ENCODE measurements at places on chromosomes 11 and 22.

DNA sequence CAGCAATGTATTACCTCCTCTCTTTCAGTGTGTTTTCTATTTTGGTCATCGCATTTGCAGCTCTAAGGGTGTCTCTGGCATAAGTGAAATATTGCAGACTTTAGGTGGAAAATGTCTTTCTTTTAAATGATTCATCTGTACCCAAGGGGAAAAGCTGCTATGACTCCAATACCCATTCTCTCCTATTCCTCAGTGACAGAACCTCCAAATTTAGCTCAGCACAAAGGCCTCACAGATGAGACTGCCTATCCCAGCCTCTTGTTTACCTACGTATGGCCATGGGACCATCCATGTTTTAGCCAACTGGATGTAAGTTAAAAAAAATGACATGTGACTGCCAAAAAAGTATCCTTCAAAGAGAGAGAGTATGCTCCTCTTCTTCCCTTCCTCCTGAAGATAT lies 7.9 kb downstream of the MTMR2 start:
- no peak for DNase-seq

- DNase-seq, result no peak
Observed at GRCh38 chr11:74256378-74257133, 54.9 kb downstream of the P4HA3 start.

DNA sequence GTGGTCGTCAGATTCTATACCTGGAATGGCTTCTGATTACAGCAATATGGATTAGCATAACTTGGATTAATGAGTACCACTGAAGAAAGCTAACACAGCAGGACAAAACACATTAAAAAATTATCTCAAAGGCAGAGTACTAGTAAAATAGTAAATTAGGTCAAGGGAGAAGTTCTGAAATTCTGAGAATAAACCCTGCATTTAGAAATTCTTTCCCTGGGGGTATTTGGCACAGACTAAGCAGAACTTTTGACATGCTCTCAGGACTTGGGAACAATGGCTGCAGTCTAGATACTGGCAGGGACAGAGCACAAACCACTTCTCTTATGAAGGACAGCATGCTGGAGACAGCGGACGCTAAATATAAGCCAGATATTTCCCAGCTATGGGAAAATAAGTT lies 85.6 kb upstream of the GRIA4 start:
- no peak for DNase-seq

GRCh38 chr11:15585602-15586331 lies 471.0 kb downstream of the INSC start:
- DNase-seq, result no peak

DNA sequence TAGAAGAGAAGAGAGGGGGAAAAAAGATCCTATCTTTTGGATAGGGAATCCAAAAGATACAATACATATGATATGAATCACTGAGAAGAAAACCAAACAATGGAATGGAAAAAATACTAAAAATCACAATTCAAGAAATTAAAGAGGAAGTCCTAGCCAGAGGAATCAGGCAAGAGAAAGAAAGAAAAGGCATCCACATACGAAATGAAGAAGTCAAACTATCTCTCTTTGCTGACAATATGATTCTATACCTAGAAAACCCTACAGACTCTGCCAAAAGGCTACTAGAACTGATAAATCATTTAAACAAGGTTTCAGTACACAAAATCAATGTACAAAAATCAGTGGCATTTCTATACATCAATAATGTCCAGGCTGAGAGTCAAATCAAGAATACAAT lies 91.4 kb downstream of the EFCAB6 start:
- no peak for DNase-seq

GRCh38 chr11:1858154-1858553 lies 5.3 kb downstream of the LSP1 start:
- no peak for DNase-seq

DNA sequence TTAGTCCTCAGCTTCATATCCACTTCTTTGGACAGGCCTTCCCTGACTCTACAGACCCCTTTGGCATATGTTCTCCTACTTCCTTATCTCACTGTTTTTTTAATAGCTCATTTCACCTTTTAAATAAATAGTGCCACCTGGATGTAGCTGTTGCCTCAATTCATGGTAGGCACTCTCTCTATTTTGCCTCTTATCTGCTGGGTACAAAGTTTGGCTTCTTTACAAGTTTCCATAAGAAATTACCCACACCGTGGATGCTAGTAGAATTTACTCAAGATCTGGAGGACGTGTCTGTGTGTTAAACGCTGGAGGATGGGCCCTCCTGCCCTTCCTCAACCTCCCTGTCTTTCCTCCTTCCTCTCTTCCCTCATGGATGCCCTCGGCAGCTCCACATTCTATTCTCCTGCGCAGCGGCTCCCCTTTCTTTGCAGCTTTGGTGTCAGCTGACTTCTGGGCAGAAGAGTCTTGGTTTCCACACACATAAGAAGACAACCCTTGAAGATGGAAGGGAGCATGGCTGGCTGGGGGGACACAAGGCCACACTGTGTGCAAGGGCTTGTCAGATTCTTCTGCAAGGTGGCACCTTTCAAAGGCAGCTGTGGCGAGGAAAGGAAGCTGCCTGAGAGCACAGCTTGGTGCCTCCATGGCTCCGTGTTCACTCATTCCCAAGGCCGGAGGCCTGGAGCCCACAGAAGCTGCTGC lies 212.6 kb downstream of the SNX19 start:
- no peak for DNase-seq

- no peak for DNase-seq
Observed at GRCh38 chr11:5229796-5230195, 2.9 kb upstream of the HBB start.

GRCh38 chr22:30224161-30224857 lies 22.2 kb downstream of the LIF start:
- peak; percentile 73 for DNase-seq

DNA sequence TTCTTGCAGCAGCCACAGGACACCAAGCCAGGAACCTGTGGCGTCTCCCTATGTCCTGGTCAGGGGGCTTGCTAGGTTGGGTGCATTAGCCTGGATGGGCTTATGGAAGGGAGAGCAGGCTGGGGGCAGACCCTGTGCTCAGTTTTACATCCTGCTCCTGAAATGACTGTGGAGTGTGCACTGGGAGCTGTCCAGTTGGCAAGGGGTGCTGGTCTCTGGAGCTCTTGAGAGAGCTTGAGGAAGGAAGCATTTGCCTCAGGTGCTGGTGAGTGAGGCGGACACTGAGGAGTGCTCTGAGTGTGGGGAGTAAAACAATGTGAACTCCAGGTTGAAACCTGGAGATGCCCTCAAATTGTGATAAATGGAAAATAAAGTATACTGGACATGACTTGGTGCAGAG lies 3.4 kb downstream of the SCGB1D4 start:
- peak; percentile 12 for DNase-seq

DNA sequence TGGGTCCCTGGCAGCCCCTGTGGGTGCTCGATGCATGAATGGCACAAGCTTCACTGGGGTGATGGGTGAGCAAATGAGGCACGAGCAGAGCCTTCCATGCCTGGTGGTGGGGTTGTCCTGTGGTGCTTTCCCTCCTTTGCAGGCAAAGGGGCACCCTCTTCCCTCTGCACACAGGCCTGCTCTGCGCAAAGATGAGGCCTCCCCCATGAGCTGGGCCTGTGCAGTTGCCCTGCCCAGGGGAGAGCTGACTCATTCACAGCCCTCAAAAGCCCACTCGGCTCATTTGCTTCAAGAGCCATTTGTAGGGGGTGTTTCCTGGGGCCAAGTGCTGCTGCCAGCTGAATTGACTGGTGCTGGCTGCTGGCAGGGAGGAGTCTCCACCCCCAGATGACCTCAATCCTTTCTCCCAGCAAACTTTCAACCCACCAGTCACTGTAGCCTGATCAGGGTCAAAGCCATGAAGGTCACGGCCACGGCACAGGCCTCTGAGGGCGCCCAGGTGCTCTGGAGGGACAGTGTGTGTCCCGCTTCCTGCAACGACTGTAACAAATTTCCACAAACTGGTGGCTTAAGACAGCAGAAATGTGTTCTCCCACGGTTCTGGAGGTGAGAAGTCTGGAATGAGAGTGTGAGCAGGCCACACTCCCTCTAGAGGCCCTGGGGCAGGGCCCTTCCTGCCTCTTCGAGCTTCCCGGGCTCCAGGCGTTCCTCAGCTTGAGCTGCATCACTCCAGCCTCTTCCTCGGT lies 48.8 kb upstream of the ANO1 start:
- DNase-seq, result no peak

DNA sequence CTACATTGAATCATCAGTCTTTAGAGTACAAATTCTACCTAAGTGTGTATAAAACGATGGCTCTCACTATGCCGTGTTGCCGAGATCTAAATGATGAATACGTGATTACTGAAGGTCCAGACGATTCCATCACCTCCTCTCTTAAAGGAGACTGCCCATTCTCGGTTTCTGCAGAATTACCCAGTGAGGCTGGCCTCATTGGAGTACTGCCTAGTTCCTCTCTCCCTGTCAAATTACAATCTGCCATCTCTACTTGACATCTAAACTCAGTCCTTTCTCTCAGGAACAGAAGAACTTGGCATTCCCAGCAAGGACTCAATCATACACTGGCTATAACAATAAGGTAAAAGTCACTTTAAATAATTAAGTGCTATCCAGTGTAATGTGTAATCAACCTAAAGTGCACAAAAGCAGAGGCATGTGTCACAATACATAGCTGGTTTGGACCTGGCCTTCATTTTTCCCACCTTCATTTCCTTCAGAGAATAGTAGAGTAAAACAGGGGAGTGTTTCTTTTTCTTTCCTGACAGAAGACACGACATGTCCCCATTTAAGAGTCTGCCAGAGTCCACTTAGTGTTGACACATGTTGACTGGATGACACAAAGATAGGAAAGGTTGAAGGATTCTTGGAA lies 634.1 kb downstream of the LRRC4C start:
- no peak for DNase-seq

DNA sequence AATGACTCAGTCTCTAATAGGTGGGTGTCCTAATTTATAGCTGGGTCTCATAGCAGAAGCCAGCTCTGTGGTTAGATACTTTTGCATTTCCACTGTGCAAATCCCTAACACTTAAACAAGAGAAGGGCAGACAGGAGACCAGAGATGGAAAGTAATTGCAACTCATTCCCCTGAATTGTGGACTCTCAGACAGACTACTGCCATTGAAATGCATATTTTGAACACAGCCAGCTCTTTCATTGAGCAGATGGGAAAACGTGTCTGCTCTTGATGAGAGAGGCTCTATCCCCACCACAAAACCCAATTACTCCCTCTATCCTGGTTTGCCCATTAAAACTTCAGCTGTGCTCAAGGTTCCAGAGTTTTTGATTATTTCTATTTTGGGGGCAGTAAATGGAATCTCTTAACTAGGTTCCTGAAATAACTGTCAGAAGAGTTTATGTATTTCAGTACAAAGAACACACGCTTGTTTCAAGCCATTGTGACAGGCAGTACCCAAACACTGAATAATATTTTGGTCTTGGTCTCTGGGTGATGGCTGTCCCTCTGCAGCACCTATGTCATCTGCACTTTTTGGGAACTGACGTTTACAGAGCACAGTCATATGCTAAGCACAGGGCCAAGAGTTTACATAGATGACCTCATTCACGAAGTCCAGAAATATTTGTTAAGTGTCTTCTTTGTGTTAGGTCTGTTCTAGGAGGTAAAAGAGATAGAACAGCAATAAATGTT lies 41.7 kb downstream of the FAM227A start:
- no peak for DNase-seq

GRCh38 chr11:131038597-131038996 lies 122.3 kb upstream of the SNX19 start:
- peak; percentile 13 for DNase-seq

DNA sequence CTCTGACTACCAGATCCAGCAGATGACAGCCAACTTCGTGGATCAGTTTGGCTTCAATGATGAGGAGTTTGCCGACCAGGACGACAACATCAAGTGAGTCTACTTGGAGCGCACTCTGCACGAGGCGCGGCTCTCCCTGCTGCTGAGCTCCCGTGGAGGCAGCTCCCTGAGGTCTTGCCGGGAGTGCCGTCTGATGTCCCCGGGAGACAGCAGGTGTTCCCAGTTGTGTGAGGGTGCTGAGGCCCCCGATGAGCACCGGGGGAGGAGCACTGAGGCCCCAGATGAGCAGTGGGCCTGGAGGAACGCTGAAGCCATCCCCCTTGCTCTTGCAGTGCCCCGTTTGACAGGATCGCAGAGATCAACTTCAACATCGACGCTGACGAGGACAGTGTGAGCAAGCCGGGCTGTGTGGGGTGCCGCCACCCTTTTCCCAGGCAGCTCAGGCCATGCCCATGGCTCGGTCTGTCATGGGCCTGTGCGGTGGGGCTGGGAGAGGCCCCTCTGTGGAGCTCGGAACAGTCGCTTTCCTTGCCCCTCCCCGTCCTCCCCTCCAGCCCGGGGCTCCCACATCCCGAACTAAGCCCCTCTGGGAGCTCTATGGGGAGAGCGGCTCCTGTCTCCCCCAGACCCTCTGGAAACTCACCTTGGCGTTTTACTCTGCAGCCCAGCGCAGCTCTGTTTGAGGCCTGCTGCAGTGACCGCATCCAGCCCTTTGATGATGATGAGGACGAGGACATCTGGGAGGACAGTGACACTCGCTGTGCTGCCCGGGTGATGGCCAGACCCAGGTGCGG lies 37.1 kb downstream of the SBF1 start:
- no peak for DNase-seq

DNA sequence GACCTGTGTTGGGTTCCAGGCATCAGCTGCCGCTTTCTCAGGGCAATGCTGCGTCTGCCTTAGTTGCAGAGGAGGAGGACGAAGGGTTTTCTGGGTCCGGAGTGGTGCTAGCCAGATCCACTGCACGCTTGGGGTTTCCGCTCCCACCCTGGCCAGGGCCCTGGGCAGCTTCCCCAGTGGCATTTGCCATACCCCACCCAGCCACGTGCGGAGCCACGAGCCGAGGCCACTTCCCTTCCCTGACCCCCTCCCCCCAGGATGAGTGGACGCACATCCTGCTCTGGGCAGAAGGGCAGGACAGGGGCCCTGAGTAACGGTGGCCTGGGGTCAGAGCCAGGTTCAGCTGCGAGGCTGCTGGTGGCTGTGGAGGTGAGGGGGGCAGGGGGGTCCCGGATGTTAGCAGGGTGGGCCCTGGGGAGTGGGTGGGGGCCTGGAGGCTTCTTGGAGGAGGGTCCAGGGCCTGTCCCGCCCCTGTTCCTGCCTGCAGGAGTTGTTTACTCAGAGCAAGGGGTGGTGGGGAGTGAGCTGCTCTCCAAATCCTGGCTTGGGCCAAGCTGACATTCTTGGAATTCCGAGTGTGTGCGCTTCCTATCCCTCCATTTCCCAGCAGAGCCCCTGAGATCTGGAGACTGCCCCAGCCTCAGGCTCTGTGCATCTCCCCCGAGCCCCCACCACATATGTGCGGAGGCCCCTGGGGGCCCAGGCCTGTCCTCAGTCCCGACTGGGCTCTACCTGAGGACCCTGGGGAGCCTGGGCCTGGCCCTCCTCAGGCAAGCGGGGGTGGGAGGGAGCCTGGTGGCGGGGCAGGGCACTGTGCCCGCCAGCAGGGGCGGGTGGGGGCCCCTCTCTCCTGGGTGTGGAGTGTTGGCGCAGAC lies 1.4 kb downstream of the TSPAN4 start:
- DNase-seq, result peak; percentile 98

GRCh38 chr11:95920460-95921105 lies 3.3 kb downstream of the MTMR2 start:
- no peak for DNase-seq

DNA sequence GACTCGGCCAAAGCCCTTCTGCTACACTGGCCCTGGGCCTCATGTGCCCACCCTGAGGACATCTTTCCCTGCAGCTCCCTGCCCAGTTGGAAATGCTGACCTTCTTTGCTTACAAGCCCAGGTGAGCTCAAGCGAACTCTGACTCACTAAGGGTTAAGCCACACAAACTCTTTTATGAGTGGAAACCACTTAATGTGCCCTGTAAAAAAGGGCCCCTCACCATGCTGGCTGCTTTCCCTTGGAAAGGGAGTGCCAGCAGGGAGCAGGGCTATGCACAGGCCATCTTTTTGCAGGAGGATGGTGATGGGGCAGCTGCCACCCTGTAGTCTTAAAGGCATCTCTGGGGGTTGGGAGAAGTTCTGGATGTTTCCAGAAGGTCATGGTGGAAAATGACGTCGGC lies 18.7 kb downstream of the EHF start:
- peak; percentile 13 for DNase-seq

All from A172 (cell line).